Amniotic stem cell (primary cell): ENCODE measurements at places on chromosomes 16 and 17.

GRCh38 chr17:72516772-72517399 lies 396.1 kb downstream of the SOX9 start:
- DNase-seq: no peak

- DNase-seq: no peak
These were observed 27.5 kb downstream of the MYLK3 start for GRCh38 chr16:46720619-46721018.

GRCh38 chr16:54431997-54432896 lies 145.7 kb upstream of the IRX3 start:
- no peak for DNase-seq

DNA sequence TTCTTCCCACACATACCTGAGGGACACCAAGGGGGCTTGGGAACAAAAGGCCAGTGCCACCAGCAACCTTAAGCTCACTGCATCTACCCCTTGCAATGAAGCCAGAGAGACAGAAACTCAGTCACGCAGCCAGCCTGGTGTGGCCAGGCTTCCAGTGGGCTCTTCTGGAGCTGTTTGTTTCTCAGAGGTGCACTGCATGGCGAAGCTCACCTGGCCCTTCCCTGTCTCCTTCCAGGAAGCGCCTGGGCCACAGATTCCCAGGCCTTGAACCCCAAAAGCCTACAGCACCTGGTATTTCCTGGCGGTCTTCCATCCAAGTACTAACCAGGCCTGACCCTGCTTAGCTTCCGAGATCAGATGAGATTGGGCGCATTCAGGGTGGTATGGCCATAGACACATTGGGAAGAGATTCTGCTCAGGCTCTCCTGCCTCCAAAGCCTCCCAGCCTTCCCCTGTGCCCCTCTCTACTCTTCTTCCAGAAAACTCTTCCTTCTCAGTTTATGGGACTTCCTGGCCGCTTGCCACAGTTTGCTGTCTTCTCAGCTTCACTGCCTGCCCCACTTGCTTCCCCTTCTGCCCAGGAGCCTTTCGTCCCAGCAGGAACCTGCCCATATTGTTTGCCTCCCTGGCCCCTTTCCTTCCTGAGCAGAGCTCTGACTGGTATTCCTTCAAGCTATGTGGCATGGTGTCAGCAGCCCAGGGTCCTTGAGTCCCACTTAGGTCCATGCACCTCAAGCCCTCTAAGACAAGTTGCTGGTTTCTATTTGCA lies 1.6 kb downstream of the CISD3 start:
- no peak for DNase-seq

DNA sequence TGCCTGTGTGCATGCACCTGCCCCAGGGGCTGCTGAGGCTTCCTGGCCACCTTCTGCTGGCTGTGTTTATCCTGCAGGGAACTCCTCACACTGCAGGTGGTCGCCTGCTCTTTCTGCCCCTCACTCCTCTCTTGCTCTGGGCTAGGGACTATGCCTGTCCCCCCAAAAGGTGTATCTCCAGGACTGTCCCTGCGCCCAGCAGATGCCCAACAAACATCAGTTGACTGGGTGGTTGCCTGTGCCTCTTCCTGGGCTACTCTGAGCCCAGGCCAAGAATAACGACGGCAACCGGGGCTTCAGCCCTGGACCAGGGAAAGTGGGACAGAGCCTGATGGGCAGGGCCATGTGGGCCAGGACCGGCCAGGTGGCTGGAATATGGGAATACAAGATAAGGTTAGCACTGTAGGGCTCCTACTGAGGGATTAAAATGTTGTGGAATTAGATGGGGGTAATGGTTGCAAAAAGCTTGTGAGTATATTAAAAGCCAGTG lies 55.4 kb downstream of the VAC14 start:
- no peak for DNase-seq

DNA sequence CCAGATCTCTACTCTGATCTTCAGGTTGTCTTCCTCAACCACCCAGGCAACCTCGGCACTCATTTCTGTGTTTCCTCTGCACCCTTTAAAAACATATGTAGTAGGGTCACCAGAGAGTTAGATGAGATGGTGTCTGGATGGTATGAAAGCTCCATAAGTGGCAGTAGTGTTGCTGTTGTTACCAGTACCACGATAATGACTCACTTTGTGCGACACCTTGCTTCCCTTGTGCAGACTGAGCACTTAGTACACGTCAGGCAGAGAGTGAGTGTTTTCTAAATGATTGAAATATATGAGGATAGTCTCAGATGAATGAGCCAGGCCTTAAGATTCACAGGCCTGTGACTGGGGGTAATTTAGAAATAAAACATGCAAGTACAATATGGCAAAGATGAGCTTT lies 188.7 kb downstream of the MAF start:
- DNase-seq: no peak

- no peak for DNase-seq
These were observed 35.7 kb upstream of the MED9 start for GRCh38 chr17:17440938-17441675.

DNA sequence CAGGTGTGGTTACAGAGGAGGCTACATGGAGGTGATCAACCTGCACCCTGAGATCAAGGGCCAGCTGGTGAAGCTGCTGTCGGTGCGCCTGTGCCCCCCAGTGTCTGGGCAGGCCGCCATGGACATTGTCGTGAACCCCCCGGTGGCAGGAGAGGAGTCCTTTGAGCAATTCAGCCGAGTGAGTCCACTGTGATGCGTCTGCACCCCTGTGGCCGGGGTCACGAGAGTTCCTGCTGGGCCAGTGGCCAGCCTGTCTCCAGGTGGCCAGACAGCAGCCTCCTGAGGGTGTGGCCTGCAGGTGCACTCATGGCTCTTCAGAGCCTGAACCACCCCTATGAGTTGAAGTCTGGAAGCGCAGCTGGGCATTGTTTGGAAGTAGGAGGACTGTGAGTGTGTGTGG lies 38.1 kb downstream of the GPT2 start:
- DNase-seq: no peak

- no peak for DNase-seq
These were observed 12.2 kb upstream of the VAT1L start for GRCh38 chr16:77775911-77776909.

GRCh38 chr17:43601280-43602039 lies 55.3 kb upstream of the ETV4 start:
- DNase-seq: no peak

- DNase-seq: no peak
These were observed 116.0 kb upstream of the SOX9 start for GRCh38 chr17:72004611-72005331.

- DNase-seq: no peak
These were observed 17.0 kb upstream of the EXOC7 start for GRCh38 chr17:76120658-76121008.

DNA sequence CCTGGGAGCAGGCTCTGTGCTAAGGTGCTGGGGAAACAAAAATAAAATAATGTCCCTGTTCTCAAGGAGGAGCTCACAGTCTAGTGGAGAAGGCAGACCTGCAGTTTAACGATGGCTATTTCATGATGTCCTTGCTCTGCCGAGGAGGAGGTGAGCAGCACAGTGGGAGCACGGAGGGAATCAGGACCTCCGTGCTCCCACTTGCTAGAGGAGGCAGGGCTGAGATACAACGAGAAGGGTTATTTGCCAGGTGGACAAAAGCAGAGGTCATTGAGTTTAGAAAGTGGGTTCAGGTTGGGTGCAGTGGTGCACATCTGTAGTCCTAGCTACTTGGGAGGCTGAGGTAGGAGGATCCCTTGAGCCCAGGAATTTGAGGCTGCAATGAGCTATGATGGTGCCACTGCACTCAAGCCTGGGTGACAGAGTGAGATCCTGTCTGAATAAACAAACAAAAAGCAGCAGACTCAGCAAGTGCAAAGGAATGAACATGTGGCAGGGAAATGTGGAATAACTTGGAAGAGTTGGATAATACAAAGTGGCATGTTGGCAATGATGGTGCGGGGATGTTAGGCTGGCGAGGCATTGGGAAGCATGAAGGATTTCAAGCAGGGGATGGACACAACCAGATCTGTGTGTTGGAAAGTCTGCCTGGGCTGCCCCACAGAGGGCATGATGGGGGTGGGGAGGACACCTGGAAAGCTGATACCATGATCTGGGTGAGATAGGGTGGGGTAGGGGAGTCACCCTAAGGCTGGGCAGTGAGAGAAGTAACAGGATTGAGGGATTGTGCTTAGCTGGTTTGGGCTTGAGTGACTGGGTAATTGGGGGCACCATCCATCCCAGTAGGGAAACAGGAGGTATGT lies 12.8 kb upstream of the TNS4 start:
- no peak for DNase-seq

GRCh38 chr17:77424585-77425344 lies 284.0 kb downstream of the SEC14L1 start:
- no peak for DNase-seq

DNA sequence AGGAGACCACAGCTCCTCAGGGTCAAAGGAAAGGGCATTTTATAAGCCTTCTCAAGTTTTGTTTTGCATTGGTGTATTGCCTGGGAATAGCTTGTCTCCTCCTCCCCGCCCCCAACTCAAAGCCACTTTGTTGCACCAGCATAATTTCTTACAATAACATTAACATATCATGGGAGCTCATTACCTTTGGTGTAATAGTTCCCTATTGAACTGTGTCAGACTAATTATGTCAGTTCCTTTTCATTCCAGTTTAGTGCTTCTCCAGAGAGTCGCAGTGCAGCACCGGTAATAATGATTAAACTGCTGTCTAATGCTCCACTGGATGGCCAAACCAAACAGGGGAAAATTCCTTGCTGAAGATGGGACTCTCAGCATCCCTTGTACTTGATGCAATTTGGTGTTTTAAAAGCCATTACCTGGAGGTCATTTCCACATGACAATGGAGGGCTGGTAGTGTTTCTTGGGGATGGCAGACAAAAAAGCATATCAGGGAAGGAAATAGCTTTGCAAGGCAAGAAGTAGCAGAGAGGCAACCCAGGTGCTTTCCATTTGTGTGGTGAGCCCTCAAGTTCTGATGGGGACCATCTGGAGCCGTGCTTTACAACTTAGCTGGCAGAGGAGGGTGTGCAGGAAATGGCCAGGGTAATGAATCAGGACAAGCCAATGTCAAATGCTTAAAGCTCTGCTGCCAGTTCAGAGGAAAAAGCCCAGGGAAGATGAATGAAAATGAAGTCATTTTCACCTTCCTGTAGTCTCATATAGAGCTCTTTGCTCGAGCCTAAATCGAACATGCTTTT lies 91.5 kb upstream of the NLRP1 start:
- no peak for DNase-seq

DNA sequence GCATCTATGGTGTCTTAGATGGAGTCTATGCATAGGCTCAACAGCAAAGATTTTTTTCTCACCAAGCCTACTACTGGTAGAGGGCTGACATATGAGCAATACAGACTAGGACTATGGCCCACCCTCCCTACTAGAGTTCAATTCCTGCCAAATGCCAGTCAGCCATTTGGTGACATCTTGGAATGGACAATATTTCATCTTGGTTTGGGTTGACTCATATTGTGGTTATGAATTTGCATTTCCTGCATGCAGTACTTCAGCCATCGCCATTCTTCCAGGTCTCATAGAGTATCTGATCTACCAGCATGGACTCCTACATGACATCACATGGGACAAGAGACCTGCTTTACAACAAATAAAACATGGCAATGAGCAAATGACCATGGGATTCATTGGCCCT lies 778.1 kb upstream of the SOX9 start:
- DNase-seq: no peak

- DNase-seq: peak; percentile 72
These were observed 25.2 kb downstream of the NME3 start for GRCh38 chr16:1745900-1746692.

DNA sequence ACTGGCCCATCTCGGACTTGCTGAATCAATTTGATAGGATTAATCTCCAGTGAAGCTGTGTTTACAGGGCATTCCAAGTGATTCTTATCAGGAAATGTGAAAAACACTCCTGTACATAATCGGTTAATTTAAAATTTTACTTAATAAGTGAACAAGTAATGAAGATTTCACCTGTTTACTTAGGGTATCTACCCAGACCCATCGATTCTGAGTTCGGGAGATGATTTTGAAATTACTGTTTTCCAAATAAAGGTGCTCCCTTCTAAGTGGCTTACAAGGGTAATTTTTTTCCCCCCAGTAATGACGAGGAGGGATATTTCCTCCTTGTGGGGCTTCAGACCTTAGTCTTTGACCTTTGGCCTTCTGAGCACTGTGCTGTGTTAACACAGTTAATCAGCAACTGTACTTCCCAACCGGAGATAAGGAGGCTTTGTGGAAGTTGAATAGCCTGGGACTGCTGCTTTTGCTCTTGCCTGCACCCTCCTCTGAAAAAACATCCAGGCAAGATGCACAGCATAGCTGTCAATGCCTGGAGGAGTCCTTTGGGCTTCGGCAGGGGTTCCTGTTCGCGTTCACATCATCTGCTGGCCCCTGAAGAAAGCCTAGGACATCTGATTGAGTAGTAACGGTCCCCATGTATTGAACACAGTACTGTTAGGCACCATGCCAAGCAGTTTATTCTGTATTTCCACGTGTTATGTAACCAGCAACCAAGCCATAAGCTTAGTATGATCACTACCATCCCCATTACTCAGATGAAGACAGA lies 1.8 kb downstream of the FAHD1 start:
- DNase-seq: no peak

- peak; percentile 88 for DNase-seq
These were observed 29.6 kb downstream of the ZNF778 start for GRCh38 chr16:89246903-89247733.

- DNase-seq: no peak
These were observed 45.9 kb downstream of the SREBF1 start for GRCh38 chr17:17790637-17791464.

- DNase-seq: no peak
These were observed at the start of gene MYO15B for GRCh38 chr17:75587675-75588595. Gene MYO15B (plus strand): TSS chr17:75587800. CDS start chr17:75588058, 258 bp downstream.

GRCh38 chr17:235831-236640 lies 54.6 kb upstream of the DOC2B start:
- DNase-seq: no peak

DNA sequence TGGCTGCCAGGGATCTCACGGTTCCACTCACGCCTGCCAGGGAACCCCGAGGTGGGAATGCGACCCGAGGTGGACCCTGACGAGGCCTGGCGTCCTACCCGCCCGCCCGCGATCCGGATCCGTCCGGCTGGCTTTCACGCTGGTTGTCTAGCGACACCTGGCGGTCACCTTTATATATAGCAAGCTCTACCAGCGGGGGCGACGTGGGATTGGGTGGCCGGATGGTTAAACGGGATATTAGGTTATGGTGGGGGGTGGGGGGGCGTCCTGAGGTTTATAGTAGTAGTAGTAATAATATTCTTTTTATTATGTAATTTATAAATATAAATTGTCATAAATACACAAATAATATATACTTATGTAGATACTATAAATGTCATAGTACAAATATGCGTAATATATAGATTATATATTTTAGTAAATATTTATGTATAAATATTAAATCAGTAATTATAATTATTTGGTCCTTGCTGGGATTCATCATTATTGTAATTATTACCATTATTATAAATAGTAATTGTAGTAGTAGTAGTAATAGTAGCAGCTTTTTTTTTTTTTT lies 136.9 kb downstream of the KCNJ12 start:
- DNase-seq: peak; percentile 59

GRCh38 chr17:78315355-78316114 lies 44.3 kb downstream of the SOCS3 start:
- DNase-seq: peak; percentile 83

DNA sequence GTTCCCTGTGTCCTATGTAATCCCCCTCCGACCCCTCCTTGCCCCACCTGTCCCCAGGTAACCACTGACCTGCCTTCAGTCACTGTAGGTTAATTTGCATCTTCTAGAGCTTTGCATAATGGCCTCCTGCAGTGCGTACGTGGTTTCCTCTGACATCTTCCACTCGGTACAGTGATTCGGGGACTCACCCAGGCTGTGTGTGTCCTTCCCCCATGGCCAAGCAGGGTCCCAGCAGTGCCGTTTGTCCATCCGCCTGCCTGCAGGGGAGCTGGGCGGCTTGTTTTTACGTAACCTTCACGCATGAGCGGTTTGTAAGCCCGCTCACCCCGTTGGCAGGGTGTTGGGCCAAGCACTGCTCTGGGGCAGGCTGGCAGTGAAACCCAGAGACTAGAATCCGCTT lies 7.9 kb downstream of the MAPK8IP3 start:
- DNase-seq: no peak
